CD8-positive, alpha-beta memory T cell (primary cell): ENCODE measurements at places on chromosomes 6 and 20. TPM values are rescaled to one million over a fixed set of nuclear protein-coding genes. Genes with fewer than 3 reads are reported as not detected.

DNA sequence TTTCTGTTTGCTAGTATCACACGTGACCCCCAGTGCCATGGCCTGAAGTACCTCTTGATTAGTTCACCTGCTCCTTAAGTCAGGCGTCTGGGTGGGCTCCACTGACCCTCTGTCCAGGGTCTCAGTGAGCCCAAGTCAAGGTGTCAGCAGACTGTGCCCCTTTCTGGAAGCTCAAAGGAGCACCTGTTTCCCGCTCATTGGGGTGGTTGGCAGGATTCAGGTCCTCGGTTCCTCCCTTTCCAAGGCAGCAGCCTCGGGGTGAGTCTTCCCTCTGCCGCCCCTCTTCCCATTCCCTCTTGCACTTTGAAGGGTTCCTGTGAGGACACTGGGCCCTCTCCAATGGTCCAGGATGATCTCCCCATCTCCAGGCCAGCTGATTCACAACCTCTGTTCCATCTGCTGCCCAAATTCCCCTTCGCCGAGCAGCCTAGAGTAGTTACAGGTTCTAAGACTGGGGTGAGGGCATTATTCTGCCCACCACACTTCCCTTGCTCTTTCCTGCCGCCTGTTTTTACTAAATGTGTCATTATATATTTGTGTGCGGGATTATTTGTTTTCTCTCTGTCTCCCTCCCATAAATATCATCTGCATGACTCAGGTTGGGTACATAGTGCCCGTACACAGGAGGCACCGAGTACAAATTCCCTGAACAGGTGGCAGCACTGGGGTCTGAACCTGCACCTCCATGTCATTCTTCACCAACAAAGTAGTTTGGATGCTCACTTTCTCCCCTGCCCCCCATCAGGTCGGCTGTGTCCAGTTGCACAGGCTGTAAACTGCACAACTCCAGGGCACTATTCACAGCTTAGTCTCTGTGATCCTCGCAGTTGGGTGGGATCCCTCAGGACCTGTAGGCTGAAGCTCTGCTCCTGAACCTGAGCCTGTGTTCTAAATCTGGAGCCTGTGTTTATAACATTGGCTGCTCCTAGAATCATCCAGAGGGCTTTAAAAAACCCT is 58.5 kb downstream of the RBM38 start:
- peaks cover 35% of the 10 kb centered on the region for H3K4me1 ChIP-seq
- H3K27ac ChIP-seq = no peak overlapping the region
- no peaks in the 10 kb centered on the region for H3K27me3 ChIP-seq
- H3K4me3 ChIP-seq = no peak overlapping the region
- H3K36me3 ChIP-seq = no peaks in the 10 kb centered on the region

- DNase-seq = no peak
- H3K27ac ChIP-seq = peak overlapping the region; percentile 20
- peaks cover 42% of the 10 kb centered on the region for H3K4me1 ChIP-seq
- no peaks in the 10 kb centered on the region for H3K36me3 ChIP-seq
- no peaks in the 10 kb centered on the region for H3K27me3 ChIP-seq
Observed at GRCh38 chr20:64254571-64255360, 782 bp upstream of the PCMTD2 start.

DNA sequence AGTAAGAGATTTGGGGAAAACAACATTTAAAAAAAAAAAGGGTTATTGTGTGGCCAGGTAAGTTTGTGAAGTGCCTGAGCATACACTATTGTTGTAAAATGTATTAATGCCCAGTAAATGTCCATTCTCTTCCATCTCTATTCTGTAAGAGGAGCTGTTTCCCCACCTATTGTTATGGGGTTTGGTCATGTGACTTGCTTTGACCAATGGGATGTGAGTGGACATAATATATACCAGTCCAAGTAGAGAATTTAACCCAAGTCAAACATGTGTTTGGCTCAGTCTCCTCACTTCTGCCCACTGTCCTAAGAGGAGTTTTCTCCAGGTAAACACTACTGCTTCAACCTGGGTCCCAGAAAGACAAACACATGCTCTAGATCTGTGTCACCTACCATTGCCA is 377.1 kb downstream of the FOXA2 start:
- H3K27me3 ChIP-seq = no peaks in the 10 kb centered on the region
- no peaks in the 10 kb centered on the region for H3K4me1 ChIP-seq
- no peak overlapping the region for H3K4me3 ChIP-seq
- H3K27ac ChIP-seq = no peak overlapping the region
- no peaks in the 10 kb centered on the region for H3K36me3 ChIP-seq

GRCh38 chr6:56729719-56730118 is 87.0 kb upstream of the DST start:
- H3K36me3 ChIP-seq = no peaks in the 10 kb centered on the region
- no peaks in the 10 kb centered on the region for H3K27me3 ChIP-seq
- no peak overlapping the region for H3K4me3 ChIP-seq

DNA sequence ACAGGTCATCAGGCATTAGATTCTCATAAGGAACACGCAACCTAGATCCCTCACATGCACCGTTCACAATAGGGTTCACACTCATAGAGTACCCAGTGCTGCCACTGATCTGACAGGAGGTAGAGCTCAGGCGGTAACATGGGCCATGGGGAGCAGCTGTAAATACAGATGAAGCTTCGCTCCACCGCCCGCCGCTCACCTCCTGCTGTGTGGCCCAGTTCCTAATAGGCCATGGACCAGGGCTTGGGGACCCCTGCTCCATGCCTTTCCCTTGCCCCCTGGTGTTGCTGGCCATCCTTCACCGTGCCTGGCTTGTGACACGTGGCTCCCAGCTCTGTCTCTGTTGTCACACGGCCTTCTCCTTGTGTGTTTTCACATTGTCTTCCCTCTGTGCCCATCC is 171.1 kb upstream of the JARID2 start:
- peaks cover 3% of the 10 kb centered on the region for H3K4me1 ChIP-seq
- no peaks in the 10 kb centered on the region for H3K36me3 ChIP-seq
- no peak for DNase-seq
- no peaks in the 10 kb centered on the region for H3K27me3 ChIP-seq
- H3K27ac ChIP-seq = no peak overlapping the region
- no peak overlapping the region for H3K4me3 ChIP-seq

Gene SGK2
- polyA plus RNA-seq = not detected
